ENCODE measurements at places on chromosomes 16 and 17.

DNA sequence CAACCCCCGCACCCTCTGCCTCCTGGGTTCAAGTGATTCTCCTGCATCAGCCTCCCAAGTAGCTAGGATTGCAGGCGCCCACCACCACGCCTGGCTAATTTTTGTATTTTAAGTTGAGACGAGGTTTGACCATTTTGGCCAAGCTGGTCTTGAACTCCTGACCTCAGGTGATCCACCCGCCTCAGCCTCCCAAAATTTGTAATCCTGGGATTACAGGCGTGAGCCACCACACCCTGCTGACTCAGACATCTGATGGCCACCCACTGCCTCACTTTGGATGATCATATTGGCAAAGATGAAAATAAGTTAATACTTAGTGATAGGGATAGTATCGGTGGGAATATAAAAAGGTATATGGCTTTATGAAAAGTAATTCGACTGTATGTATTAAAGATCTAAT is 55.9 kb downstream of the GRB2 start:
- DNase-seq = no peak

DNA sequence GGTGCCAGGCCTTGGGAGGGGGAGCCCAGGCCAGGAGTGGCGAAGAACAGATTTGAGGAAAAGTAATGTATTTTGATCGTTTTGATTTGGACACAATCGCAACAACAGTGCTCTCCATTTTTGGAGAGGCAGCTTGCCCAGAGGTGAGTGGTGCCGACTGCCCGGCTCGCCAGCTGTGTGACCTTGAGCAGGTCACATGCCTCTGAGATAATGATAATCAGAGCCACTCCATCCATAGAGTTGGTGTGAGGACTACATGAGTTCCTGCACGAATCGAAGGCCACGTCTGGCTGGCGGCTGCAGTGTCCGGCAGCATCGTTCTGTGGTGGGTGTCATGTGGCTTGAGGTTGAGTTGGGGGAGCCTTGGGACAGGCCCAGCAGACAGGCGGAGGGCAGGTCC is 20.7 kb downstream of the LLGL2 start:
- no peak for DNase-seq

DNA sequence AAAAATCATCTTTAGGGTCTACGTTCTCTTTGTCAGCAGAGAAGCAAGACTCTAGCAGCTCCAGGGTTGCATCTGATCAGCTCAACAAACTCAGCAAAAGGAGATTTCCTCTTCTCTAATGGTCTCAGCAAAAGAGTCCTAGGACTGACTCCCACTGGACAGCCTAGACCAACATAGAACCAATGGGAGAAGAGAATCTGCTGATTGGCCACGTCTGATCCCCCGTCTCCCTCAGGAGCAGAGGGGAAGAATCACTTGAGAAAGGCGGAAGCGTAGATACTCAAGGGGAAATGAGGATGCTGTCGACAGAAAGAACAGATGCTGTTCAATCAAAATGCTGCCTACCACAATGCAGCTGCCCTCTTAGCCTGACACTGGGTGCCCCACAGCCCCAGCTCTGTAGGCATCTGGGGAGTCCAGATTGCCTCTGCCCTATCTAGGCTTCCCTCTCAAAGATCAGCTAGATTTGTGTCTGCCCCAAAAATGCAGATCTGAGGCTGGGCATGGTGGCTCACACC is 31.5 kb upstream of the EMP2 start:
- no peak for DNase-seq

GRCh38 chr17:15447928-15448579 is 19.4 kb downstream of the CDRT4 start:
- no peak for DNase-seq

- DNase-seq = no peak
These were observed 59.6 kb downstream of the TNFRSF13B start for GRCh38 chr17:16912021-16912962.

GRCh38 chr17:32240750-32241149 is 24.9 kb upstream of the RHBDL3 start:
- peak; percentile 25 for DNase-seq

- DNase-seq = peak; percentile 53
These were observed 353.9 kb downstream of the CPPED1 start for GRCh38 chr16:12449795-12450194.

- DNase-seq = peak; percentile 37
These were observed 723 bp downstream of the TMEM186 start for GRCh38 chr16:8796469-8797363.

- no peak for DNase-seq
These were observed 771 bp upstream of the OVCA2 start for GRCh38 chr17:2040942-2041560.

DNA sequence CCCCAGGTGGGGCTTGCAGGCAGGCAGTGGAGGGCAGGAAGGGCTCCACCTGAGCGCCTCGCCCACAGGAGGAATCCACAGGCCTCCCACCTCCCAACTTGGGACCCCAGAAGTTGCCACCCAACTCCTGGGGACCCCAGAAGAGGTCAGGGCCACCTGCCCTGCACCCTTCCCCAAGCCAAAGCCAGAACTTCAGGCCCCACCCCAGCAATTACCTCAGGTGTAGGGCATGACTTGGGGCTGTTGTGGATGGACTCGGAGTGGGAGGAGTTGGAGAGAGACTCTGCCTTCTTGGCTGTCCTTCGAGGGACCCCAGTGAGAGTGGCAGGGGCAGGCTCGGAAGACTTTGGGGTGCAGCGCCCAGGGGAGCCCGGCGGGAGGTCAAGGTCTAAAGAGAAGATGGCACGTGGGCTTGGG is 10.5 kb downstream of the TSPOAP1 start:
- no peak for DNase-seq

GRCh38 chr17:82638183-82638773 is 10.0 kb downstream of the WDR45B start:
- DNase-seq = no peak

- DNase-seq = no peak
These were observed 1.9 kb downstream of the ARL16 start for GRCh38 chr17:81681672-81682071.

DNA sequence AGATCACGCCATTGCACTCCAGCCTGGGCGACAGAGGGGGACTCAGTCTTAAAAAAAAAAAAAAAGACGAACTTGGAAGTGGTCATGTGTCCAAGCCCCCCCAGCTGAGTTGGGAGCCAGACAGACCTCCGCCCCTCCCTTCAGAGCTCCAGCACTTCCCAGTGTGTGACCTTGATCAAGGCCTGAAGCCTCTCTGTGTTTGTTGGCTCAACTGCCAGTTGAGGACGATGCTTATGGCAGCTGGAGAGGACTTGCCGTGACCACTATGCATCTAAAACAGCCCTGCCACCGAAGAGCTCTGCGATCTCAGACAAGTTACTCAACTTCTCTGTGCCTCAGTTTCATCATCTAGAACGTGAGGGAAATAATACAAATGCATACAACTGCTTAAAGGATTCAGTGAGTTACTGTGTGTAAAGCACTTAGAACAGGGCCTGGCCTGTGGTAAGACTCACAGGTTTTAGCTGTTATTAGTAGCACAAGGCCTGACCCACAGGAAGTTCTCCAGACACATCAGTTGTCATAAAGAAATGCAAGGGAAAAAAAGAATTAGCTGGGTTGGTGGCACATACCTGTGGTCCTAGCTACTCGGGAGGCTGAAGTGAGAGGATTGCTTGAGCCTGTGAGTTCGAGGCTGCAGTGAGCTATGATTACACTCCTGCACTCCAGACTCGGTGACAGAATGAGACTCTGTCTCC is 7.0 kb upstream of the IL27 start:
- no peak for DNase-seq

- DNase-seq = peak; percentile 50
These were observed 6.8 kb downstream of the MYO1C start for GRCh38 chr17:1485423-1486376.

- DNase-seq = no peak
These were observed 44.1 kb upstream of the STH start for GRCh38 chr17:45954914-45955313.

DNA sequence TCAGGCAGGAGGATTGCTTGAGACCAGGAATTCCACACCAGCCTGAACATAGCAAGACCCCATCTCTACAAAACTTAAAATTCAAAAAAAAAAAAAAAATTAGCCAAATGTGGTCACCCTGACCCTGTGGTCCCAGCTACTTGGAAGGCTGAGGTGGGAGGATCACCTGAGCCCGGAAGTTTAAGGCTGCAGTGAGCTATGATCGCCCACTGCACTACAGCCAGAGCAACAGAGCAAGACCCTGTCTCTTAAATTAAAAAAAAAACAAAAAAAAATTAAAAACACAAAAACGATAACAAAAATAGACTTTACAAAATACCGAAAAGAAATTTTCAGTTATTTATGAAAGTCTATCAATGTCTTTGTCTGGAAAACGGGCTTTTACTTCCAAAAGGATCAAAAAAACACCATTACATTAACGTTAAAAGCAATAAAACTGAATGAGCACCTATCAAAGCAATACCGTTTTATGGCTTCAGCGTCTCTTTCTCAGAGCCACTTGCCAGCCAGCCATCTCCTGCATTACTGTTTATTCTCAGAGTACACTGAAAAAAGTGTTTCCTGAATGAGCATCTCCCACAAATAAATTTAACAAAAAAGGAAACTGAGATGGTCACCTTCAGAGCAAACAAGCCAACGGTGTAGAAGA is 6.1 kb downstream of the USP7 start:
- no peak for DNase-seq

- no peak for DNase-seq
These were observed 11.5 kb downstream of the CDH16 start for GRCh38 chr16:66906916-66907836.

DNA sequence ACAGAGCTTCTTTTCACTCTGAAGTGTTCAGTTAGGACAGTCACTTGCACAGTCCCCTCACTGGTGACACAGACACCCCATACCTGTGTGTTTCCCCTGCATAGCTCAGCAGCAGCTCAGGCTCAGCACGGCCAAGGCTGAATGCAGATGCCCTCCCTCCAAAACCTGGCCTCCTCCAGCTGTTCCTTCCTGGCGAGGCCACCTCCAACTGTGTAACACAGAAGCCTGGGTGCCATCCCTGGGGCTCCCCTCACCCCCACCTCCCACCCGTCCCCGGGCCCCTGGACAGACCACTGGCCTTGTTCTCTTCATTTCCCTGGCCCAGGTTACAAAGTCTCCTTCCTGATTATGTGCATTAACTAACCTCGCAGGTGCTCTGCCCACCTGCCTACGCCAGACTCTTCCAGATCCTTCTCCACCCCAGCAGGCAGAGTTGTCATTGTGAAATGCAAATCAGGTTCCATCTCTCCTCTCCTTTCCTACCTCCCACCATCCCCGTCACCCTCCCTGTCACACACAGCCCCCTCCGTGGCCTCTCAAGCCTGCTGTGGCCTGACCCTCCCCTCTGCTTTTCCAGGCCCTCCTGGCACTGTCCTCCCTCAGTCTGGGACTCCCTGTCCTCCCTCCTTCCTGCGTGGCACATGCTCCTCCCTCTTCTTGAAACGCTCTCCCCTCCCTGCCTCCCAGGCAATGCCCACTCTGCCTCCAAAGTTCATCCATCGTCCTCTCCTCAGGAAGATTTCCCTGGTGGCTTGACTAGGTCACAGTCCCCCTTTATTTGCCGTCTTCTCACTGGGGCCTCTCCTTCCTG is 26.4 kb downstream of the MLYCD start:
- DNase-seq = no peak

GRCh38 chr17:42460371-42460770 is 1.7 kb downstream of the ATP6V0A1 start:
- DNase-seq = no peak

- DNase-seq = no peak
These were observed 199.3 kb downstream of the CDH8 start for GRCh38 chr16:61836804-61837393.

GRCh38 chr16:78192734-78193488 is 93.5 kb downstream of the WWOX start:
- DNase-seq = no peak

GRCh38 chr16:85844786-85845185 is 45.3 kb downstream of the COX4I1 start:
- no peak for DNase-seq

DNA sequence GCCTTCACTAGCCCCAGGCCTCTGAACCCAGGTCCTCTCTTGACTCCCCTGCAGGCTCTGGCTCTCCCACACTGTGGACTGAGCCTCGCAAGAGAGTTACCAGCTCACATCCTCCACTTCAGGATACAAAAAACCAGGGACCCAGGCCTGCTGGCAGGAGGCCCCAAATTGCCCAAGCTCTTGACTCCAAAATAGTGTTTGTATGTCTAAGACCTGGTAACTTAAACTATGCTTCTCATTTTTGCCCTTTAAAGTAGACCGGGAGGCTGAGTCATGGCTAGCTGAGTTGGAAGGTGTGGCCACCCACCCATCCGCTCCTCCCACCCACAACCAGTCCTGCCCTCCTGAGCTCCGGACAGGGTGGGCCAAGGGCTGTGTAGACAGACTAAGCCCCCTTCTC is 250.0 kb downstream of the SOX9 start:
- DNase-seq = peak; percentile 82

DNA sequence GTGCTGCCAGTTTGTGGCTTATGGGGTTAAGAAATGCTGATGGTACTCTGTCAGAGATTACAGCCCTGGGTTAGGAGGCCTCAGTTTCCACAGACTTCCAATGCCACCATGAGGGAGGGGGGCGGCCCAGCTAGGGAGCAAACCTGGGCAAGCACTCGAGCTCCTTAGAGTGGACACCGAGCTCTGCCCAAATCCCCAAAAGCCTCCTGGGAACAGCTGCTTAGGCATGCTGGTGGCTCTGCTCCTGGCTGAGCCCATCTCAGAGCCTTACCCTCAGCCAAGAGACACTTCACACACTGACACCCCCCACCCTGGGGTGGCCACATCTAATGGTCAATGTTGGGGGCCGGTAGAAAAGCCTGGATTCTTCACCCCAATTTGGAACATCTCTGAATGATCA is 66.1 kb downstream of the C16orf78 start:
- no peak for DNase-seq

DNA sequence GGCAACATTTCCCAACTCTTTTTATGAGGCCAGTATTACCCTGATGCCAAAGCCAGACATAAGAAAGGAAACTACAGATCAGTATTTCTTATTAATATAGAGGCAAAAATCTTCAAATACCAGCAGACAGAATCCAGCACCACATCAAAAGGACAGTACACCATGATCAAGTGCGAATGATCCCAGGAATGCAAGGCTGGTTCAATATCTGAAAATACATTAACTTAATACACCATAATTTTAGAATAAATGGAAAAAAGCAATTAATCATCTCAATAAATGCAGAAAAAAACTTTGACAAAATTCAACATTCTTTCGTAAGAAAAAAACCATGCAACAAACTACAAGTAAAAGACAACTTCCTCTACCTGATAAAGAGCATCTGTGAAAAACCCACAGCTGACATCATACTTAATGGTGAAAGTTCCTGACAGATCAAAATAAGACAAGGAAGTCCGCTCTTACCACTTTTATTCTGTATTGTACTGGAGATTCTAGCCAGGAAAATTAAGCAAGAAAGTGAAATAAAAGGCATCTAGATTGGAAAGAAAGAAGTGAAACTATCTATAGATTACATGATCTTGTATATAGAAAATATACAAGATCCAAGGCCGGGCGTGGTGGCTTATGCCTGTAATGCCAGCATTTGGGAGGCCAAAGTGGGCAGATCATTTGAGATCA is 26.4 kb upstream of the MAPK3 start:
- no peak for DNase-seq

- DNase-seq = no peak
These were observed 1.9 kb upstream of the CBLN1 start for GRCh38 chr16:49283376-49284049.

- DNase-seq = peak; percentile 58
These were observed 45.8 kb downstream of the STAT3 start for GRCh38 chr17:42342242-42343008.

GRCh38 chr17:69677130-69677529 is 262.6 kb downstream of the MAP2K6 start:
- peak; percentile 12 for DNase-seq

Data from fibroblast of mammary gland (primary cell).